HFFc6 (cell line): ENCODE measurements at places on chromosomes 13 and 19.

- no peak for DNase-seq
Measured at GRCh38 chr13:59483501-59484145, 680.1 kb downstream of the DIAPH3 start.

DNA sequence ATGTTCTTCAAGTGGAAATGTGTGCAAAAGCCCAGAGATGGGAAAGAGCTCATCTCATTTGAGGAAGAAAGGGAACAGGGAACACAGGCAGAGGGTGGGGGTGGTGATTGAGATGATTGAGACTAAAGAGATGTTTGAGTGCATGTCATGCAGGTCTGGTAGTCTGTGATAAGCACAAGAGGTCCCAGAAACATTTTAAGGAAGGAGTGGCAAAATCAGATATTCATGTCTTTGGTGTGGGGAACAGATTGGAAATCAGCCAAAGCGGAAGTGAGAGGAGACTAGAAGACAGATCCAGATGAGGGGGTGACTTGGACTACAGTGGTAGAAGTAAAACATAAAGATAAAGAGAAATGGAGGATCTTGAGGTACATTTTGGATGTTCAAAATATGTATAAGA is 39.4 kb upstream of the DACH1 start:
- DNase-seq: no peak

- no peak for DNase-seq
Measured at GRCh38 chr13:44407891-44408290, 34.3 kb downstream of the SERP2 start.

GRCh38 chr19:11499890-11500420 is 5.7 kb downstream of the ZNF653 start:
- no peak for DNase-seq

DNA sequence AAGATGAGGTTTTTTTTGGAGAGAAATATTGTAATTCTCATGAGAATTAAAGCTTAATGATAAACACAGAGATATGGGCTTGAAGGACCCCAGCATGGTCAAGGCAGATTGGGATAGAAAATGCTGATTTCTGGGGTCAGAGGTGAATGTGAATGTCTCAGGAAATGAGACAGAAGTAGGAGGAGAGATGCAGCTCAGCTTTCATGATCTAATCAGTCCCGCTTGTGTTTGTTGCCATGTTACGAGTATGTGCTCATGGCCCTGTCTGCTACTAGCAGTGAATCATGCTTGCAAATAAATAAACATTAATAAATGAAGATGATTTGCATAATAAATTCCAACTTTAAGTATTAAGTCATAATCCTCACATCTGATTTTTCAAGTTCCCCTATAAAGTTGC is 23.0 kb upstream of the NDFIP2 start:
- peak; percentile 89 for DNase-seq

DNA sequence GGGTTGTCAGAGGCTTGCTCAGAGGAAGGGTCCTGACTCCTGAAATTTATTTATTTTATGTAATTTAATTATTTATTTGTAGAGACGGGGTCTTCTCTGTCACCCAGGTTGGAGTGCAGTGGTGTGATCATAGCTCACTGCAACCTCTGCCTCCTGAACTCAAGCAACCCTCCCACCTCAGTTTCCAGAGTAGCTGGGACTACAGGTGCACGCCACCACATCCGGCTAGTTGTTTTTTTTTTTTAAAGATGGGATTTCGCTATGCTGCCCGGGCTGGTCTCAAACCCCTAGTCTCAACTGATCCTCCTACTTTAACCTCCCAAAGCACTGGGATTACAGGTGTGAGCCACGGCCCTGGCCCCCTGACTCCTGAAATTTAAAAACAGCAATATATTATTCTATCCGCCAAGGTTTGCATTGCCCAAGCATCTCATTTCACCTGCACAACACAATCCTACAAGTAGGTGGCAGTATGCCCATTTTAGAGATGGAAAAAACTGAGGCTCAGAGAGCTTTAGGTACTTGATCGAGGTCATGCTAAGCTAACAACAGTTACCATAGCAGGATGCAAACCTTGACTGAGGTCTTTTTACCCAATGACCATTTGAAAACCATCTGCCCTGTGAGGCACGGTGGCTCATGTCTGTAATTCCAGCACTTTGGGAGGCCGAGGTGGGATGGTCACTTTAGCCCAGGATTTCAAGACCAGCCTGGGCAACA is 18.1 kb downstream of the ARHGEF18 start:
- peak; percentile 16 for DNase-seq

DNA sequence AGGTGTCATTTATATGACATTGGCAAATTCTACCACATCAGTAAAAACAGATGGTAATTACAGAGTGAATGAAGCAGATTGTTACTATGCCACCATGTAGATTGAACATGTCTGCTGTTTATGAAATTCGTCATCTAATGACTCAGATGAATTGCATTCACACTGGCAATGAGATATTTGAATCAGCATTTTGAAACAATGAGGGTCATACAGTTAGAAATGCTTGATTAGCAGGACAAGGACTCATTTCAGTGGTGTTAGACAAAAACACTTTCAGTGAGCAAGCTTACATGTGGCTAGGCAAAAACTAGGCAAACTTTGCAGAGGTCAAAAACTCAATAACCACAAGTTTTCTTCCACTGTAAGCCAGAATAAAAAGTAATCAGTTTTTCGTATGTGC is 1165.0 kb downstream of the SLITRK1 start:
- DNase-seq: peak; percentile 67

- DNase-seq: no peak
Measured at GRCh38 chr13:69324090-69324886, 783.3 kb upstream of the ATXN8OS start.

DNA sequence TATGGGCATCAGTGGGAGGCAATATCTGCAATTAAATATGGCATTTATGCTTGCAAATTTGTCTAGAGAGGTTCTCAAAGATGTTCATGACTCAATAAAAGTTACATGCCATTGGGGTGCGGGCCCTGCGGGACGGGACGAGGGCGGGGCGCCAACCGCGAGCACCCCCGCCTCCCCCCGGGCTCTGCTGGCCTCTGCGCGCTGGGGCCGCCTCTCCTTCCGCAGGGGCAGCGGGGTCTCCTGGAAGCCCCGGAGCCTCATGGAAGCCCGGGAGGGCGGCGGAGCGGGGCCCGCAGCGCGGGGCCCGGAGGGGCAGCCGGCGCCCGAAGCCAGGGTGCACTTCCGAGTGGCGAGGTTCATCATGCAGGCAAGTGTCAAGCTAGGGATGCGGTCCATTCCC is 179.2 kb downstream of the TPTE2 start:
- no peak for DNase-seq

DNA sequence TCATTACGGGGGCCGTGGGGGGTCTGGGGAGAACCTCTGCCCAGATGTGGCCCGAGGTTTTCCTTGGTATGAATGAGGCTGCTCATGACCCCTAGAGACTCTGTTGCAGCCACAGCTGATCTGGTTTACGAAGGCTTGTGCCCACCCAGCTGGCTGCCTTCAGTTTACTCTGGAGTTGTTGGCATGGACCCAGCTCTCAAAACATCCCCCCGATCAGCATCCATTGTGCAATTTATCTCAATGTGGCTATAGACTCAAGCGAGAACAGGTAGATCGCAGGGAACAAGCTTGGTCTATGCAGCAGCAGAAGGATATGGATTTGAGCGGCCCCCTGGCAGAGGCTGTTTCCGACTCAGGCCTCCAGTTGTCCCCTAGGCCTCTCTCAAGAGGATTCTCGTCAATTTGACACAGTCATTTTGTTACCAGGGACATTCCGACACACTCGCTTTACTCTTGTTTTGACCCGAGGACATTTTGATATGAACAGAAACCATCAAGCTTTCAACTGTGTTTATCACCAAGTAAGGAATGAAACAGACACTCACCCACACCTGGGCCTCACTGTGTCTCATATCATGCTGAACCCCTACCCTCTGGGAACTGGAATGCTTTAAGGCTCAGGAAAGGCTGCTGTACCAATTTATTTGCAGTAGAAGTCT is 161.5 kb downstream of the KATNAL1 start:
- no peak for DNase-seq

DNA sequence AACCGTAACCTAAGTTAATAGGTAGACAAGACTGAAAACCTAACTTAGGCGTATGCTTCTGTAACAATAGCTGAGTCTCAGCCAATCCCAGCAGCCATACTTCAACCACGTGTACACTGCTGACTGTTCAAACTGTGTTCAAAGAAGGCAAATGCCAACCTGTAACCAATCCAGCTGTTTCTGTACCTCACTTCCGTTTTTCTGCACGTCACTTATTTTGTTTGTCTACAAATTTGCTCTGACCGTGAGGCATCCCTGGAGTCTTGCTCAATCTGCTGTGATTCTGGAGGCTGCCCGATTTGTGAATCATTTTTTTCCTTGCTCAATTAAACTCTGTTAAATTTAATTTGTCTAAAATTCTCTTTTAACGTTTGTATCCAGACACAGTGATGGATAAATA is 59.2 kb downstream of the EDNRB start:
- DNase-seq: no peak

GRCh38 chr19:55656988-55657747 is 2.3 kb downstream of the U2AF2 start:
- no peak for DNase-seq
